ENCODE measurements at places on chromosomes 4 and X.

DNA sequence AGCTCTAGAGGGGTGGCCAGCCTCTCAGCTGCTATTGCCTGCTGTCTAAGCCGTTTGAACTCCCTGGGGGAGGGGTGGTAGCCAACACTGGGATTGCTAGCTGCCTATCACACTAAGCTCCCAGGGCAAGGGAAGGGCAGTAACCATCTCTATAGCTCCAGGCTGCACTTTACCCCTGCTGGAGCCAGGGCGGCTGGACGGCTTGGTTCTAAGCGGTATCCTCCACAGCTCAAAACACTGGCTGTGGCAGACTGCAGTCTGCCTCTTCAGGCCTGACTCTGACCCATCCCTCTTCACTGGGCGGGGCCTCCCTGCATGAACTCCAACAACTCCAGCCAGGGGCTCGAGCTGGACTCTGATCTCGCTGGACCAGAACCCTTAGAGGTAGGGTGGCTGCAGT, 55.3 kb upstream of the GNRHR start:
- no peak for DNase-seq

DNA sequence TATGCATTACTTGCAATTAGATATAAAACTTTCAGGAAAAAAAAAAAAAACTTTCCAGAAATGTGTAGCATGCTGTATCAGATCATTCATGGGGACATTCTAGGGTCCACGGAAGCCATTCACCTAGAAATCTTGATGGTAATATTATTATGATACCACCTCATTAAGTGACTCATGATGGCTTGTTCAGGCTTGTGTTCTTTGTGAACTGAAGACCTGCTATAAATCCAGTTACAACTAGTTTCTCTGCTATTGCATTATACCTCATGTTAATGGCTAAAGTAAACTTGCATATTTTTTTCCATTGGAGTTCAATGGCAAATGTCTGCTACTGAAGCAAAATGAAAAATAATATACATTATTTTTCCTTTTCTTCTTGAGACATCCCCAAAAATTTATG, 35.3 kb upstream of the PTPN13 start:
- no peak for DNase-seq

DNA sequence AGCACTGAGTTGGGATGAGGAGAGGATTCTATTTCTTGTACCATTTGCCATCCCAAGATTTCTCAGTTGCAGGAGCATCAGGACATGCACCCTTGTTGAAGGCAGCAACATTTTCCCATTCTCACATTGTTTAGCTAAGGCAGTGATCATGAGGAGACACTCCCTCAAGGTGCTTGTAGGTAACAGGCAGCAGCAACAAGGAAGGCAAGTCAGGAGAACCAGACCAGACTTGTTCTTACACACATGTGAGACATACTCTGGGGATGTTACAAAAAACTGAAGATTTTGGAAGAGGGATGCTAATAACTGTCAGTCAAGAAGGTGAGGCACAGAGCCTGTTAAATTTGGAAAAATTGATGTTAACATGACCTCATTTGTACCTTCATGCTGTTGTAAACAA, 15.5 kb upstream of the HPGDS start:
- DNase-seq: no peak

GRCh38 chrX:19810802-19811201, 76.6 kb downstream of the SH3KBP1 start:
- DNase-seq: peak; percentile 64

DNA sequence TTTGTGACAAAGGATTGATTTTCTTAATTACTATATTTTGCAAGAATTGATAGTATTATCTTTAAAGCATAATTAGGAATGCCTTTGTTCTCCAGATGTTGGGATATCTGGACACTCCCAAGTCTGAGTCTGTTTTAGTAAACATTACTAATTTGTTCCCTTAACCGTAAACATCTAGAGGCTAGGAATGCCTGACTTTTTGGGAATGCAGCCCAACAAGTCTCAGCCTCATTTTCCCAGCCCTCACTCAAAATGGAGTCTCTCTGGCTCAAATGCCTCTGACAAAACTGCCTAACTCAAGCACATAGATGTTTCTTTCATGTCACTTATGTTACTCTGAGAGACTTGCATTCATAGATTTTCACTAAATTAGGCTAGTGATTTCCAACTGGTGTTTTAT, 297.0 kb upstream of the CLNK start:
- no peak for DNase-seq

GRCh38 chrX:44043496-44043895, 70.3 kb upstream of the NDP start:
- no peak for DNase-seq

- DNase-seq: no peak
Observed at GRCh38 chrX:152405561-152405960, 45.6 kb downstream of the GABRA3 start.

- peak; percentile 25 for DNase-seq
Observed at GRCh38 chr4:61522312-61522711, 322.2 kb downstream of the ADGRL3 start.

GRCh38 chr4:82891707-82892466, 934 bp upstream of the SEC31A start:
- DNase-seq: no peak

GRCh38 chr4:64158648-64159326, 250.5 kb downstream of the TECRL start:
- DNase-seq: peak; percentile 87

DNA sequence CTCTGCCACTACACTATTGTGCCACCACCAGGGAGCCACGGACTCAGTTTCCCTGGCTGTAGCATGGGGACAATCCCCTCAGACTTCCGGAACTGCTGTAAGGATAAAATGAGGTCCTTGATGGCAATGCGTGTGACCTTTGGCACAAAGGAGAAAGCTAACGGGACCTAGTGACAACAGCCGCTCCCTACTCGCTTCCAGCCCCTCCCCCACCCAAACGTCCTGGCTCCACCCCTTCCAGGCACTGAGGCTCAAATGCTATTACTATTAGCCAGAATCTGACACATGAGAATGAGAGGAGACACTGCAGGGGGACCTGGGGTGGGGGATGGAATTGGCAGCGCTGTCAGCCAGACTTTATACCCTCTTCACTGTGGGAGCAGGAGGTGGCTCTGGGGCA, 5.4 kb upstream of the DUSP9 start:
- DNase-seq: no peak

DNA sequence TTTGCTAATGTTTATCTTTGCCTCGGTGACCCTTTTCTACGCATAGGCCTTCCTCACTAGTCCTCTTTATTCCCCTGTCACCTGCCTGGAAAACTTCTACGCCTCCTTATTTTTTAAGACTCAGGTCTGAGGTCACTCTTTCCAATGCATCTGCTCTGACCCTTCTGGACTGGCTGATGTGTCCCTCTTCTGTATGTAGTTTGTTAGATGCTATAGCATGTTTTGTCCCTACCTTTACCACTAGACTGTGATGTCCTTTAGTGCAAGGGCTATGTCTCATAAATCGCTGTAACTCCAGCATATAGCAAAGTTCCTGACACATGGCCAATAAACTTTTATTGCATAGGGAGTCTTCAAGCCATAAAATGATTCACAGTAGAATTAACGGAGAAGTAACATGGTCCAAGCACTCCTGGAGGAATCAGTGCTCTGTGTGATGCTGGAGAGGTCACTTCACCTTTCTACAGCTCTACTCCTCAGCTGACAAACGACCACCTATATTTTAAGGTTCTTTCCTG, 872.5 kb upstream of the SLIT2 start:
- no peak for DNase-seq

DNA sequence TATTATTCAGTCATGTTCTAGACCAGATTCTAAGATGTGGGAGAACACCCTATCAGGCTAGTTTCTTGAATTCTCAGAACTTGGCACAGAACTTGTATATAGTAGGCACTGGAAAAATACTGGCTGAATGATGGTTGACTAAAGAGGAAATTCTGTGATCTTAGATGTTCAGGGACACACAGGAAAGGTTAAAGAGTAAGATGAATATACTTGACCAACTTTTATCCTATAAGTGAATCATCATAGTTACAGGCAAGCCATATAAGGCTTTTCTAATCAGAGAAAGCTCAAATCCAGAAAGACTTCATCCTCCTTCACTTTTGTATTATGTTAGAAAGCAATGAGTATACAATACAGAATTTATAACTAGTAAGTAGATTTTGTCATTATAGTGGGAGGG, 53.8 kb downstream of the SEPTIN11 start:
- DNase-seq: no peak

GRCh38 chrX:110409925-110410324, 51.3 kb downstream of the RTL9 start:
- peak; percentile 26 for DNase-seq

- no peak for DNase-seq
Observed at GRCh38 chrX:122238801-122239200, 945.3 kb upstream of the GRIA3 start.

DNA sequence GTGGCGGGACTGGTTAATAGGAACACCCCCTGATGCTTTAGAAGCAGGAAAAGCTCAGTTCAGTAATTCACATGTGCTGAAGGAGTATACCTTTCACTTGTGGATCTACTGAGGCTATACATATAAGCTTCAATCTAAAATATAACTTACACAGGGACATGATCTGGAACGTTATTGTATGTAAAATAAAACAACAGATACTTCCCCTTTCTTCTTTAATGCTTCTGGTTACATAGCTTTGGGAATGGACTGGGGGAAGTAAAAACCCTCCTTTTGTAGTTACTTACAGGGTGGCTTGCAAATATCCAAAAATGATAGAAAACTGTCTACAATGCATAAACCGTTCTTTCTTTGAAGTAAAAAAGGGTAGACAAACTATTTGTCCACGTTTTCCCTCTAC, 1.9 kb downstream of the FGG start:
- DNase-seq: peak; percentile 30

Measured in hematopoietic multipotent progenitor cell treated with erythropoietin and hydrocortisone succinate and interleukin-3 and kit ligand, for 4 days (in vitro differentiated cells).